ENCODE measurements at places on chromosomes 4 and X.
A peak's percentile ranks its signal among the peaks of the same experiment; 100 is the strongest.

- DNase-seq: peak; percentile 26
Observed at GRCh38 chrX:10259716-10260115, 102.9 kb downstream of the CLCN4 start.

DNA sequence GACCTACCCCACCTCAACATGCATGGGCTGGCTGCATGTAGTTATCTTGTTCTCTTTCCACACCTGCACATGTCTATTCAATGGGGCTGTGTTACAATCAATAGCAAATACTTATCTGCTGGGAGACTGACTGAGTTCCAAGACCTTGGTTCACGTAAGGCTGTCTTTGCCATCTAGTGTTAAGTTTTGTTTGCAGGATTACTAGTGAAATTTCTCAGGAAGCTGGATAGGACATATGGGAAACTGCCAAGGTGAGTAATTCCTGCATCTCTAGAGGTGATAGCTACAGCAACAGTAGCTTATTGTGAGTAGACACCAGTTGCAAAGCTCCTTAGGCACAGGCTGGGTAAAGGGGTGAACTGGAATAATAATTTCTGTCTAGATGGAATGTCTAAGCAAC is 177.5 kb downstream of the ENOX2 start:
- DNase-seq: peak; percentile 6

- DNase-seq: no peak
Observed at GRCh38 chr4:187632260-187632995, 363.1 kb upstream of the ZFP42 start.

- no peak for DNase-seq
Observed at GRCh38 chr4:45172636-45173035, 446.3 kb upstream of the GNPDA2 start.

DNA sequence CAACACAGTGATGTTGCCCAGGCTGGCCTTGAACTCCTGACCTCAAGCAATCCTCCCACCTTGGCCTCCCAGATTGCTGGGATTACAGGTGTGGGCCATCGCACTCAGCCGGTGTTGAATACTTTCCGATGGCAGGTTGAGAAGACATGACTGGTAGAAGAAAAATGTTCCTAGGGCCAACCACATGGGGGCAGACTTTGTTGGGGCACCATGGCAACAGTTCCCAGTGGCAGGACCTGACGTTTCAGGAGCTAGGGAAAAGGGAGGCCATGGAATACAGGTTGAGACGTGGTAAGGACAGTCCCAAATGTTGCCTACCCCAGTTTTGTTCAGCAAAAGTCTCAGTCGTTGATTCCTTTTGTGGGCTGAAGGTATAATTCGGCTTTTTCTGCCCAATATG is 134.6 kb downstream of the ASMT start:
- DNase-seq: no peak

GRCh38 chrX:119381349-119381944 is 17.7 kb upstream of the SLC25A43 start:
- no peak for DNase-seq

DNA sequence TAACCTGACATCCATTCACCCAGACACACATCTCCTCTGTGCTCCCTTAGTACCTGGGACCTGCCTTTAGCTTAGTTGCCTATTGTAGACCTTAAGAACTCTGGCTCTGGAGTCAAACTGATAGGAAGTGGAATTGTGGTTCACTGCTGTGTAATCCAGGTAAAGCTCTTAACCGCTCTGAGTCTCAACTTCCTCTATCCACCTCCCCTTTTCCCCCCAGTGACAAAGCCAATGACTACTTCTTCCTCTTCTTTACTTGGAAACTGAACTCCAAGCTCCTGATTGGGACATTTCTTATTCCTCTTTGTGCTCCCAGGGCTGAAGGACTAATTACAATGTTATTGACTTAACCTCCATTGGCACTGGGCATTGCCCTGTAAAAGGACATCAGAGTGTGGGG is 94.1 kb downstream of the DRD5 start:
- DNase-seq: no peak

DNA sequence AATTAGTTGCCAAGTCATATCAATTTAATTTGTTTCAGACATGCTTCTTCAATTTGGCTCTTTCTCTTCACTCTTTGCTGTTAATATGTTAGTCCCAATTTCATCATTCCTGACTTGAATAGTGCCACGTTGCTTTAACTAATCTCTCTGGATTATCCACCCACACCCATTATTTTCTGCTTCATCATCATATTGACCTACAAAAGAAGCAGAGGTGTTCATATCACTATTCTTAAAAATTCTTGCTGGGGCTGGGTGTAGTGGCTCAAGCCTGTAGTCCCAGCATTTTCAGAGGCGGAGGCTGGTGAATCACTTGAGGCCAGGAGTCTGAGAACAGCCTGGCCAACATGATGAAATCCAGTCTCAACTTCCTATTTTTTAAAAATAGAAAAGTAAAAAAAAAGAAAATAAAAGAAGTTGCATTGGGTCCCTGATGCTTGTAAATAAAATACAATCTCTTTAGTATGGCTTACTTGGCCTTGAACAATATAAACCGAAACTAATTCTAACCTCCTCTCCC is 65.7 kb upstream of the KCNIP4 start:
- peak; percentile 28 for DNase-seq

GRCh38 chr4:12084690-12085089 is 656.0 kb upstream of the HS3ST1 start:
- no peak for DNase-seq

- DNase-seq: peak; percentile 32
Observed at GRCh38 chrX:3346501-3347259, at the start of gene MXRA5. MXRA5 (minus strand) TSS chrX:3346652; CDS start chrX:3343833, 2,819 bp downstream.

DNA sequence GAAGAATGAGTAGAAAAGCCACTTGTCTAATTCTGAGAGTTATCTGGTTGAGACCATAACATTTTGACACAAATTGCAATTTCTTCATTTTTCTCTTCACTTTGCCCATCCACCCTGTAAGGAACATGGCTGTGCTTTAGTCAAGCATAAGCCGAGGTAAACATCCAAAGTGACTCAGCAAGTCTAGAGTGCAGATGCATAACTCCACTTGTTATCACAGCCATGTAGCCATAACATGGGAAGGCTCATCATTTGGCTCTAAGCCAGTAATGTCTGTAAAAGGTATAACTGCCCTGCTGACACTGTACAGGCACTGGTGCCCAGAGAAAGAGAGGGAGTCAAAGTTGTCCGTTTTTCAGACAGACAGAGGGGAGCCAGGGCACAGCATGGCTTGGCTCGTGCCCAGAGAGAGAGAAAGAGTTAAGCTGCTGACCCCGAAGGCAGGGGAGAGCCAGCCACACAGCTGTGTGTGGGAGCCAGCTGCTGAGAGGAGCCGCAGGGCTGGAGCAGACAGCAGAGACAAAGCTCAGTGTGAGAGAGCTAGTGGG is 76.9 kb upstream of the EXOC1L start:
- DNase-seq: peak; percentile 46

DNA sequence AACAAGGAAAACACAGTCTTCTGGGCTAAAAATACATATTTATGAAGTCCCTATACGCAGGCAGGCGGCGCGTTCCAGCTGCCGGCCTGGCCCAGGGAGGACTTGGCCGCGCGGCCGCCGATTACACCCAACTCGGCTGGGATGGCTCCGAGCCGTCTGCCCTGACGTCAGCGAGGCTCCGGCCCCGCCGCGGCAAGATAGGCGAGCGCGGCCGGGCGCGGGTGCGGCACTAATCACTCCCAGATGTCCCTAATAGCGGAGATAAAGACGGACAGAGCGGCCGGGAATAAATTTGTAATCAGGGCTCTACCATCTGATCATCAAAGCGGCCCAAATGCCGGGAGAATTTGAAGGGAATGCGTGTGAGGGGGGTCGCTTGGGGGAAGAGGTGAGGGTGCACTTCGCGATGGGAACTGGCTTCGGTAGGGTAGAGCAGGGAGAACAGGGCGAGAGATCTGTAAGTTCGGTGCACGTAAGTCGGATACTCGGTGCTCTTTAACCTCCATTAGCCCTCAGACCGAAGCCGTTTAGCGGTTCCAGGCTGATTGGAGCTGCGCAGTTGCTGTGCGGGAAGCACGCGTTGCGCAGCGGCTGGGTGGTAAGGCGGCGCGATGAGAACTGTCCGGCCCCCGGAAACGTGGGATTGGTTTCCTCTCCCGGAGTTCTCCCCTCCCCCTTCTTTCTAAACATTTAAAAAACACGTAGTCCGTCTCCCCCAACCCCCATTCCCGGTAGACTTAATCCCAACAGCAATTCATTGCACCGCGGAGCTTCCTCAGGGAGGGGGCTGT is 7.7 kb downstream of the HAND2 start:
- peak; percentile 93 for DNase-seq

GRCh38 chr4:166972071-166972470 is 262.2 kb downstream of the SPOCK3 start:
- peak; percentile 51 for DNase-seq

GRCh38 chr4:83387476-83388312 is 53.0 kb upstream of the HPSE start:
- DNase-seq: no peak

DNA sequence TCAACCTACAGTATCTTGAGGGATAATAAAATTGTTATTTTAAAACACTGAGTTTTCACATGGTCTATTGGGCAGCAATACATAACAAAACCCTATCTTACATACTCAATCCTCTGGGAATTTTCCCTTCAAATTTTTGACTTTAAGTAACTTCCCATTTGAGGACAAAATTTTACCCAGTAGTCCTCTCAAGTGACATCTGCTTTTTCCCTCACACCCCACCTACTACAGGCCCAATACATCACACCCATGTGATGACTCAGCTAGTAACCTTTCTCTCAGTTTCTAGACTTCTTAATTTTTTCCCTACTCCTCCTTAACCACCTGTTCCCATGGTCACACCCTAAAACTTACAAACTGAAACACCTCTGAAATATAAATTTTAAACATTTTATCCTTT is 12.2 kb upstream of the RAP1GDS1 start:
- no peak for DNase-seq

- no peak for DNase-seq
Observed at GRCh38 chr4:36269101-36269500, 12.3 kb upstream of the DTHD1 start.

Data from fibroblast of mammary gland (primary cell).